ENCODE measurements at places on chromosomes 5 and 9.

GRCh38 chr5:157518963-157519362, 56.6 kb downstream of the ADAM19 start:
- no peak for DNase-seq

DNA sequence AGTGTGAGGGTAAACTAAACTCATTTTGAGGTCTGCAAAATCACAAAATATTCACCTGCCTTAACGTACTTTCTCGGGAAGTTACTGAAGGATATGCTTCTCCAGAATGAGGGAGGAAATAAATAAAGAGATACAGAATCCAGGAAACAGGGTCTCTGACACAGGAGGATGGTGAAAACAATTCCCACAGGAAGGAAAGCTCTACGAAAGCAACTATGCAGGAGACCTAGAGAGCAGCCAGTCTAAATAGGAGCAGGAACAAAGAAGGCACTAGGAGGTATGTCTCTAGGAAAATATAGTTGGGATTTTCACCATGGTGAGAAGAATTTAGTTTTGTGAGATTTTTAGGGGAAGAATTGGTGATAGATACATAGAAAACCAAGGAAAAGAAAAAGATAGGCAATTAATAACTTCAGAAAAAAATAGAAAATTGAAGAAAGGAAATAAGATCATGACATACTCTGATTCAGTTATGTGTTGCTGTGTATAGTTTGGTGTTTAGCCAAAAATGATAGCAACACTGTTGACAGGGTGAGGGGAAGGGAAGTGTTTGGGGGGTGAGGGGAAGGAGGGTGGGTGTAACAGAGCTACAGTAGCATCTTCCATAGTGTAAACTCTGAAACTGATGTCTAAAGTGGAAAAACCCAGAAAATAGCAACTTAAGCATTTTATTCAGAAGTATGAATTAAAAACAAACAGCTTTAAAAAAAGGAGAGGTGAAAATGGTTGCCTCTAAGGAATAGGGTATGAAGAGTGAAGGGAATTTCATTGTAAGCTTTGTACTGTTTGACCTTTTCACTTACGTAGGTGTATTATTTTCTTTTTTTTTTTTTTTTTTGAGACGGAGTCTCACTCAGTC, 9.8 kb downstream of the GPR21 start:
- no peak for DNase-seq

- no peak for DNase-seq
These were observed 100.6 kb downstream of the ICE1 start for GRCh38 chr5:5523066-5523505.

DNA sequence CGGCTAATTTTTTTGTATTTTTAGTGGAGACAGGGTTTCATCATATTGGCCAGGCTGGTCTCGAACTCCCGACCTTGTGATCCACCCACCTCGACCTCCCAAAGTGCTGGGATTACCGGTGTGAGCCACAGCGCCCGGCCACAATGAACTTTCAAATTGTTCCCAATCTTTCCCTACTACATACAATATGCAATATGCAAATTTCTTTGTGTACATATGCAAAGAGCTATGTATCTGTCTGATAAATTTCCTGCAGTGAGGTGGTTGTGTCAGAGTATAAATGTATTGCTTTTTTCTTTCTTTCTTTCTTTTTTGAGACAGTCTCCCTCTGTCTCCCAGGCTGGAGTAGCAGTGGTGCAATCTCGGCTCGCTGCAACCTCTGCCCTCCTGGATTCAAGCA, 48.8 kb upstream of the PLPP1 start:
- DNase-seq: no peak

- no peak for DNase-seq
These were observed 206.2 kb upstream of the SGCD start for GRCh38 chr5:156120777-156121176.

DNA sequence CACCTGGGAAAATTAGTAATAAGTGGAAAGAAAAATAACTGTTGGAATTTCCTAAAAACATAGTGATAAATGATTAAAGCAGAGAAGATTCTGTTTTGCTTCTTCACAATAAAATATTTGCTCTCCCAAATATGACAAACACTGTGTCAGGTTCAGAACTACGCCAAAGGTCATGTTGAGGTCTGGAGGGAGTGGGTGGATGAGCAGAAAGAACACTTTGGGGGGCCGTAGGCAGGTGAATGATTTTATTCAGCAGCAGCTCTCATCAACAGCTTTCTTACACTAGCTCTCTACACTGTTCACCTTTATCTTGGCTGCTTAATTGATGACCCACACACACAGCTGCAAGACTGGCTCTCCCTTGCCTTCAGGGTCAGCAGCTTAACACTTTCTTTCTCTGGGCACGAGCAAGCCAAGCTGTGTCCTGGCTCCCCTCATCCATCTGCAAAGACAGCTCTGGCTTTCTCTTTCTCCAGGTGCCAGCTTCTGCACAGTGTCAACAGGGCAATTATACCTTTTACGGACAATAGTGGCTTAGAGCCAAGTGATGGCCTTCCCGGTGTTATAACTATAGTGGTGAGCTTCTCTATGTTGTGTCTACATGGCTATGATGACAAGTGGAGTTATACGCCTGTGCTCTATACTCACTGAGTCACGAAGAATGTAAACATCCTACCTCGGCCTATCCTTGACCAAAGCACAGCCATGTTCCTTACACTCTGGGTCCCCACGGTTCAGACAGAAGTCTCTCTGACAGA, 18.9 kb upstream of the GPX8 start:
- no peak for DNase-seq

- DNase-seq: no peak
These were observed 29.7 kb upstream of the SMIM32 start for GRCh38 chr5:136222580-136223235.

DNA sequence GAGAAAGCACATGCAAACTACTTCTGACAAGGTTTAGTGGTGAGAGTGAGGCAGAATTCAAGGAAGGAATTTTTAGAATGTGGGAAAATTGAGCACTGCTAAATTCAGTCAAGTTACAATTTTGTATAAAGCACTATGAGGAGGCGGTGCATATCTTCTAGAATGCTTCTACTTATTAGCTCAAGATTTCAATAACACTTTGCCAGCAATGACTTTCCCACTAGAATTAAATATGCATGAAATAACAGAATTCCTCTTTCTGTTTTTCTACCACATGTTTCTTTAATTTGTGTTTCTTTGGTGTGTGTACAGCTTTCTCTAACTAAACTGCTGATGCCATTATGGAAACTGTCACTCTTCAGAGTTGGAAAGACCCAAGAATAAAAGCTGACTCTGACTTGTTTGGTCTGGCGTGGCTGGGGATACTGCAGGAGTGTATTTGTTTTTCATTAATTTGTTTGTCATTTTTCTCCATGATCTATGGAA, 163.5 kb downstream of the ARSB start:
- no peak for DNase-seq

DNA sequence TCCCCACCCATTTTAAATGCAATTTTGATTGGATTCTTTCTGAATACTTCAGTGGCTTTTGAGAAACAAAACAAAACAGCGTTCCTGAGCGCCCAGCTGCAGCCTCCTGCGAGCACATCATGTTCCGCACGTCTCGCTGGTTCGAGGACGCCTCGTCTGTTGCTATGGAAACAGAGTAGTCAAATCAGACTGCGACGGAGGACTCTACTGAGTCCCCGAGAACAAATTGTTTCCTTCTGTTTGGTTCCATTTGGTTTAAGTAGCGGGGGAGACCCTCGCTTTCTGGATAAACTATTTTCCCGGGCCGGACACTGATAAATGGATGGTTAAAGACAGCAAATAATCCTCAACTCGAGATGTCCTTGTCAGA, 69.0 kb downstream of the SLC28A3 start:
- DNase-seq: no peak

DNA sequence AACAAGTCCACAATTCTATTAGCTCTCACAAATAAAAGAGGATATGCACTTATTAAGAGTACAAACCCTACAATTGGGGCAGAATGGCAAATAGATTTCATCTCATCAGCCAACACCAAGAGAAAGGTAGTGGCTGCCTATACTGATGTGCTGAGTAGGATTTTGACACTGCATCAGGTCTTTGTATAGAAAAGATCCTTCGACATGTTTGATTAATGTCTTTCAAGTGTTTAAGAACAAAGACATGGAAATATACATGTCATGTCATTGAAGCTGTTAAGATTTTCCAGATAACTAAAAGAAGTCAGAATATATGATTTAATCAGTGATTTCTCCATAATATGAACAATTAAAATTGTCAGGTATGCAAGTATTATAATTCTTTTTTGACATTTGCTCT, 238.7 kb upstream of the GRAMD2B start:
- DNase-seq: no peak

GRCh38 chr9:91756510-91756780, 193.6 kb downstream of the ROR2 start:
- no peak for DNase-seq

DNA sequence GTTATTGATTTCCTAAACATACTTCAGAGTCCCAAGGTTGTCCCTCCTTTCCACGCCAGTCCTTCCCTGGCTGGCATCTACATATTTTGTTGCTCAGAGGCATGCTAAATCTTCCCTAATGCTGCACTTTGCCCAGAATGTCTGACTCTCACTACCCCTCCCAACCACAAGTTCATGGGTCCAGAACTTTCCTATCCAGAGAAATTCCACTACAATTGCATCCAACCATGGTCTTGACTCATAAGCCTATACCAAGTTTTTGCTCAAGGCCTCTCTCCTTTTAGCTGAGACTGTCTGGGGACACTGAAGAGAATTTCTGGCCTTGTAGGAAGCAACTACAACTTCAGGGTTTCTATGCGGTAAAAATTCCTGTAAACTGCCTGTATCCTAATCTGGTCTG, 206.3 kb downstream of the BNC2 start:
- no peak for DNase-seq

DNA sequence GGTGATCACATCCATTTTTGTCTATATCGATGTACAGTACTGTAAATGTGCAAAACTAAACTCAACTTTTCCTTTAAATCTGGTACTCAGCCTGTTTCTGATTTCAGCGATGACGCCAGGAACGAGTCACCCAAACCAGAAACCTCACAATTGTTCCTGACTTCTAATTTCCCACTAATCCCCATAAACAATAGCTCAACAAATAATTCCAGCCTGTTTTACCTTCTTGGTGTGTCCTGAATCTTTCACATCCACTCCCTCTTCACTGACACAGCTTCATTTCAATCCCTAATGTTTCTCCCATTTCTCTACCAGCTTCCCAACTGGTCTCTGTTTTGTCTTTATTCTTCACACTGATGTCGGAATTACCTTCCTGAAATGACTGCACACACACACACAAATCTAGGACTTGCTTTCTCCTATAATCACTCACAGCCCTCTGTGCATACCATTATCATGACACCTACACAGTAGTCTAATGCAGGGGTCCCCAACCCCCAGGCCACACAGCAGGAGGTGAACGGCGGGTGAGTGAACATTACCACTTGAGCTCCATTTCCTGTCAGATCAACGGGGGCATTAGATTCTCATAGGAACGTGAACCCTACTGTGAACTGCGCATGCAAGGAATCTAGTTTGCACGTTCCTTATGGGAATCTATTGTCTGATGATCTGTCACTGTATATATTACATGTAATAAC, 97.8 kb upstream of the SLC30A5 start:
- no peak for DNase-seq
